ENCODE measurements at places on chromosomes 6 and 20.

DNA sequence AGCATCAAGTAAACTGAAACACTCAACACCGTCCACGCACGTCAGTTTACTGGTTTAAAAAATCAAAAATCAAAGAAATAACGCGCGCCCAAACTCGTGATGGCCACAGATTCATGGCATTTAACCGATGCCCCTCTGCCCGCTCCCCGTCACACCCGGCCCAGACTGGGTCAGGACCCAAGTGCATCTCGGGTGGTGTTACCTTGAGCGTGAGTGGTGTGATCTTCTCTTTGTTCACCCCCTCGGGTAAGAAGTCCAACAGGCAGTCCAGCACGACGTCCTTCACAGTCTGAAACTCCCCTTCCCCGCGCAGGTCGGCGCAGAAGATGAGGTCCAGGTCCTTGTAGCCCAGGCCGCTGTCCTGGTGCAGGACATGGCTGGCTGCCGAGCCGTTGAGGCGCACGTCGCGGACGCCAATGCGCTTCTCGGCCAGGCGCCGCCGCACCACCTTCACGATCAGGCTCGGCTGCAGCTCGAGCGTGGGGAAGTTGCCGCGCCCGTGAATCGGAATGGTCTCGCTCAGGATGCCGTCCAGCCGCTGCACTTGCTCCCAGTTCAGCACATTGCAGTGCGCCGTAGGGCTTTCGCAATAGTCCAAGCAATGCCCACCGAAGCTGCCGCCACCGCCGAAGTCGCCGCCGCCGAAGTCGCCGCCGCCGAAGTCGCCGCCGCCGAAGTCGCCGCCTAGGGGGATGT is 945 bp downstream of the TENT5A start:
- no peak for DNase-seq

DNA sequence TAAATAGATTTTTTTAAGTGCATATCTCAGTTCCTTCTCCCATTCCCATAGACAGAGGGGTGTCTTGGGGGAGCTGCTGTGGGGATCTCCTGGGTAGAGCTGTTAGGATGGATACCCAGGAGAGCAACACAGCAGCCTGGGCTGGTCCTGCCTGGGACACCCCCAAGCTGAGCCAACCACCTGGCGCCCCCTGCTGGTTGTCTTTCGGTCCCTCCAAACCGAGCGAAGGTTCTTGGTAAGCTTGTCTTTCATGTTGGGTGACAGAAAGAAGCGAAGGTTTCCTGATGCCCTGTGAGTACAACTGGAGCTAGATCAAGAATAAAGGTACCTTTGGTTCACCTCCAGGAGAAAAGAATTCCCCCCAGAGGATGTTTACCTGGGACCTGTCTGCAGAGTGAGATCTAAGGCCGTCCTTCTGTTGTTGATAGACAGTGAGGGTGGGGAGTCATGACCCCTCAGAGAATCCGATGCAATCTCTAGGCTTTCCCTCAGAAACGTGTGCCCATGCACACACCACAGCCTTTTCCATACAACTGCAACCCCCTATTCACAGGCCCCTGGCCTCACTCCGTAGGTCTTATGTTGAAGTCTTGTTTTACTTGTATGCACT is 50.8 kb downstream of the SNX9 start:
- DNase-seq: peak; percentile 95

- no peak for DNase-seq
Observed at GRCh38 chr20:9485614-9486340, 28.6 kb upstream of the LAMP5 start.

DNA sequence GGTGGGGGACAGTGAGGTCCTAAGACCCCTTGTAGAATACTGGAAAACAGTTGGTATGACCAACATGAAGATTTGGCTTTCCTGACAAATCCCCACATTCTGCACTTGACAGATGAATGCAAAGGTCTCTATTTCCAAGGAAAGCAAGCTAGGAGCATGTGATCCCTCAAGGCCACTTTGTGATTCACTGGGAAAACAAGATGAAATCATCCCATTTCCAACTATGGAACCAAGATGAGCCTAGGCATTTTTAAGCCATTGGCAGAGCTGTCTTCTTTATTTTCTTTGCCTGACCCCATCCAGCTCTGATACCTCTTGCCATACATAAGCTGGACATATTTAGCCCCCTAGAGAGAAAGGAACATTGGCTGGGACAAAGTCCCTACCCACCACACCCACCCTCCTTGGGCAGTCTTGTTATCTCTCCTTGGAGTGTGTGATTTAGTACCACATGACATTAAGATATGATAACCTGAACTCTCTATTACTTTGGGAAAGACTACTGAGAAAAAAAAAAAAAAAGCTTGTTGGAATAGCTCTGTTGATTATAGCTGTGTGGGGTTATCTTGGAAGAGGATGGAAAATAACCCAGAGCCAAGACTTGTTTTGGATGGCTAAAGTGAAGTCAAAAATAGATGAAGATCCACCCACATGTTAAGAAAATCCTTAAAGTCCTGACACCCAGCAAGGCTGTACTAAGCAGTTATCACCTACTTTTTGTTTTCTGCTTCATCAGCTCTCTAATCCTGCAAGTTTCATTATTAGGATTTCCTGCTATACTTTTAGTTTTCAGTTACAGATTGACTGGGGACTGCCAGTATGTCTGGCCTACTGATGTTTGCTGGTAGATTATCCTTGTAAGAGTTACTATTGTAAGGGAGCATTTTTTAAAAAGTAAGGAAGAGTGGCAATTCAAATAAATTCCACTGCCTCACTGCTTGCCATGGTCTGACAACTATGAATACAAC is 90.1 kb upstream of the PREP start:
- no peak for DNase-seq

DNA sequence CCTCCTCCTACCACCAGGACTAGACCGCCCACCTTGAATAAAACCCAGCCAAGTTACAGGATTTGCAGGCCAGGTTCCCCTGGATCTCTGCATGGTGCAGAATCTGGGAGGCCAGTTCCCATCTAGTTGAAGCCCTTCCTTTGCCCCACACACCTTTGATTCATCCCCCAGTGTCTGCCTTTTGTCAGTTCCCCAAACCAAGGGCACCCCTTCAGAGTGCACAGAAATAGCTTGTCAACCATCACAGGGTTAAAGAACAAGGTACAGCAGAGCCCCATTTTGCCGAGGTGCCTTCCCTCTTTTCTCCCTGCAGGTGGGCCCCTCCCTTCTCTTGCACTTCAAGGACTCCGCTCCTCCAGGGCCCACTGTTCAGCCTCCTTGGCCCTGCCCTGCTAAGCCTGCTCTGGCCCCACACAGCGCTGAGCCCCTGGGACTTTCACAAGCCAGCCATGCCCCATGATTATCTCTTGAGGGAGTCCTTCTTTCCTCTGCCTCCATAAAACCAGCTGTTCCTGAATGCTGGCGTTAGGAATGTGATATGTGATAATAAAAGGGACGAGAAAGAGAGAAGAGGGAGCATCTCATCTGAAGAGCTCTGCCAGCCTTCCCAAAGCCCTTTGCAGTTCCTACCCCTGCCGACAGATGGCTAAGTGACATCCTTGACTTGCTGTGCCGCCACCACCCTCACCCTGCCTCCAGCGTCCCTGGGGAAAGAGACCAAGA is 280.3 kb downstream of the CDC5L start:
- peak; percentile 74 for DNase-seq

DNA sequence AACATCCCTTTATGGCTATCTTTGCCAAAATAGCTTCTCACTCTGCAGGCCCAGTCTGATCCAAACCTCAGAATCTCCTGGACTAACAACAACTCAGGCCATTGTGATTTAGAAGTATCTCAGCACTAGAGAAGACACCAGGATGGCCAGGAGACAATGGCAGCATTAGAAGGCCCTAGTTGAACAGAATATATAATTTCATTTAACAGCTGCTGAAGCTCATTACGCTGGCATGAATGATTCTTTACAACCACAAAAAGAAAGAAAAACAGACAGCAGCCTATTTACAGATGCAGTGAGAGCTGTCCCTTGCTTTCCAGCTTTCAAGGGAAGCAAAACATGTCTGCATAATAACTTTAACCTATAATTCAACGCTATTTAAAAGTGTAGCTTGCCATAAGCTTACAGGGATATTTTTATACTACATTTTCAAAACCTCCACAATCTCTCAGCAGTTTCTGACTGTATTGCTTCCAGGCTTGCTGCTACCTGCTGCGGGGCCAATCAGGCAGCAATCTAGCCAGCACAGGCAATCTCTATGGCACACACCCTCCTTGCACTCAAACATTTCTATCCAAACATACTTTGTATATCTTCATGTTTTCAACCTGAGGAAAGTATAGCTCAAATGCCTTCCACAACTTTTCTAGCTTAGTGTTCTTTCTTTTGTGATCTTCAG is 107.3 kb downstream of the OGFRL1 start:
- DNase-seq: no peak

- no peak for DNase-seq
Observed at GRCh38 chr6:161152527-161152862, 121.4 kb downstream of the AGPAT4 start.

DNA sequence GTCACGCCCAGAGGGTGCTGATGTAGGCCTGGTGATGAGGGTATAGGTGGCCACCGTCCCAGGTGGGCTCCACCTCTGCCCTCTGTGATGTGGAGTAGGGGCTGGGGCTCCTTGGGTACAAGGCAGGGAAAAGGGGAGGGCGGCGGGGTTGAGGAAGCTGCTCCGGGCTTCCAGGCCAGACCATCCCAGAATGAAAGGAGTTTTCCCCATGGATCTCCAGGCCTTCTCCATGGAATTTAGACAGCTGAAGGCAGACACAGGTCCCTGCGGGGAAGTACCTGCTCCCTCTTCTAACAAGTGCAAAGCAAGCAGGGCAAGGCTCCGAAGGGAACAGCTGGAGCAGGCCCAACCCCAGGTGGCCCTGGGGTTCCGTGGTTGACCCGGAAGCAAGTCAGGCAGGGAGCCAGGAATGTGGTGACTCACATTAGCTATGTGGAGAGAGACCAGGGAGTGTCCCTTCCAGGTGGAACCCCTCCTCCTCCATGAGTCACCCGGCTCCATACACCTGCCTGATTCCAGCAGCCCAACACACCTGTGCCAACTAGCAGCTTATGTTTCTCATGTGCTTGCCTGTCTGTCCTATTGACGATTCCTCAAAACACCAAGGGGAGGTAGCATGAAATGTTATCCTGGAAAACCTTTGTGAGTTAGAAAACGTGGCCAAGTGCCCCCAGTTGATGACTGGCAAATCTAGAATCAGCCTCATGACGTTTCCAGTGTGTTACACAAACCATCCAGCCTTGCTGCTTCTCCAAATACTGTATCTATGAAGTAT is 59.7 kb upstream of the SNX9 start:
- DNase-seq: no peak

- DNase-seq: peak; percentile 69
Observed at GRCh38 chr6:90411292-90411781, 114.7 kb upstream of the BACH2 start.

GRCh38 chr6:146919017-146919416 is 285.2 kb upstream of the STXBP5 start:
- no peak for DNase-seq

GRCh38 chr6:85465762-85466161 is 15.9 kb downstream of the NT5E start:
- no peak for DNase-seq

DNA sequence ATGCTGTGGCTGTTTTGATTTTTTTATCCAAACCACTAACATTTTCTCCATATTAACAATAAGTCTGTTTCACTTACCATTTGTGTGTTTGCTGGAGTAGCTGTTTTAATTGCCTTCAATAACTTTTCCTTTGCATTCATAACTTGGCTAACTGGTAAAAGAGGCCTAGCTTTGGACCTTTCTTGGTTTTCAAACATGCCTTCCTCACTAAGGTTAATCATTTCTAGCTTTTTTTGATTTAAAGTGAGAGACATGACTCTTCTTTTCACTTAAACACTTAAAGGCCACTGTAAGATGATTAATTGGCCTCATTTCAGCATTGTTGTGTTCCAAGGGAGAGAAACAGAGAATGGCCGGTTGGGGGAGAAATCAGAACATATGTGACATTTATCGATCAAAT is 2.9 kb downstream of the WFDC12 start:
- no peak for DNase-seq

DNA sequence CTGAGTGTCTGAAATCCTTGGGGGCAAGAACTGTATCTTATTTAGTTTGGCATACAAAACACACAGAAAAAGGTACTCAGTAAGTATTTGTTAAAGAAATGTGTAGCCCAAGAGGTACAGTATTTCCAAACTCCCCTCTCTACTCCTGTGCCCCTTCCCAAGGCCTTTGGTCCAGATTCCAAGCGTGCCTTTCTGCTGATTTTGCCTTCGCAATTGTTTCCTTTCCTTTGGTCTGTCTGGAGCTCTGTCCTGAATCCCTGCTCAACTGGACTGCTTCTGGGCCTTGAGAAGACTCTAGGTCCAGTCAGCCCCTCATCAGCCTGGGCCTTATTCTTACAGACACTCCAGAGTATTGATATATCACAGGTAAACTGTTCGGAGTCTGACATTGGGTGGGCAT is 122.2 kb upstream of the SYNCRIP start:
- no peak for DNase-seq

DNA sequence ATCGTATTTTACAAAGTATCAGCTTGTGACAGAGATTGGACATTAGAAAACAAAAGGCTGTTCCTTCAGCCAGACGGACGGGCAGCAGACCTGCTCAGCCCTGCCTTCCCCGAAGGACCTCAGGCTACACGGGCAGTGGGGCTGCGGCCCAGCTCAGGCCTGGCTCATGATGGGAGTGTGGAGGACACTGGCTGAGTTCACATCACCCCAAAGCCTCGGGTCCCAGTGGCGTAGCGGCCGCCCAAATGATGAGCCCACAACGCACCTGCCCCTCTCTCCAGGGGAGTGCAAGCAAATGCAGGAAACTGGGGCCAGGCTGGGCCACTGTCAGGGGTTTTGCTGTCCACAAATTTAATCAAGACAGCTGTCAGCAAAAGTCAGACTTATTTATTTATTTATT is 356.8 kb downstream of the TAF4 start:
- no peak for DNase-seq

DNA sequence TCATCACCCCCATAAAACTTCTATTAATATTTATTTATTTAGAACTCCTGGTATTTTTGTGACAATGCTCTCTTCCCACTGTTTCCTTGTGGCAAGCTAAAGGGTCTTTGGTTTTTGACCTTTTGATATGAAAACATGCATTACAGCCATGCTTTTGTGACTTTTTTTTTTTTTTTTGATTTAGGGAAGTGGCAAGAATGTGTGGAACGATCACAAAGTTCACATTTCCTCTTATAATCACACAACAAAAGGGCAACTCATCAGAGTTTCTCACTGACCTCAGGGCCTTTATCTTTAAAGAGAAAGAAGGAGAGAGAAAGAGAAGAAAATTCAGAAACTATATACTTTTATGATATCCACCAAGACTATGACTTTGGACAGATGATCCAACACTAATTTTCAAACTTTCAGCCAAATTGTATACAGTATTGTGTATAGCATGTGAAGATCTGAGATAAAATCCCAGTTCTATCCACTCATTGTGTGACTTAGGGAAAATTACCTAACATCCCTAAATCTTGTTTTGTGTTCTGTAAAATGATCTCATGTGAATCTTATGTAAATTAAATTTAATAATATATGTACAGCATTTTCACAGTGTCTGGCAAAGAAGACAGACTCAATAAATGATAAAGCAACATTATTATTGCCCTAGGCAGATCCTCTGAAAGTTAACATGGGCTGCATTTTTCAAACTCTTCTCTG is 106.8 kb upstream of the MARCKS start:
- DNase-seq: no peak

All from activated CD8-positive, alpha-beta memory T cell treated with anti-CD3 and anti-CD28 coated beads for 24 hours (primary cell).